Stimulated activated CD8-positive, alpha-beta memory T cell treated with anti-CD3 and anti-CD28 coated beads, Interleukin-7, amount 100 ng/mL, for 1 hour (primary cell): ENCODE measurements at places on chromosomes 16 and 17.

DNA sequence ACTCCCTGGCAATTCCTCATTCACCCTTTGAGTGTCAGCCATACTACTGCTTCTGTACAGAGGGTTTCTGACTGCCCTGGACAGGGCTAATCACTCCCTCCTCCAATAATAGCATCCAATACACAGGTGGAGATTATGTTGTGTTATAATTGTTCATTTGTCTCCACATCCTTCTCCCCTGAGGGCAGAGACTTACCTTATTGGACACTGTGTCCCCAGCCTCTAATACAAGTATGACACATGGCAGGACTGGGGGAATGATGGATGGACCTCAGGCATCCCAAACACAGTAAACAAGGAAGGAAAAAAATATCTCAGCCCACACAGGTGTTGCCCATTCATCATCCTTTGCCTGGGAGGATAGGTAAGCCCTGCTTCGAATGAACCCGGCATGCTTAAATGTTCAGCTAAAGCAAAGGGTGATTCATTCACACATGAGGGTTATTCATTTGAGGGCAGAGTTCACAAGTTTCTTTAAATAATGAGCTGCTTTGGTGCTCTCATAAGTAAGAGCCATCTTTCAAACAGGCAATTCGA lies 34.8 kb downstream of the MMD start:
- DNase-seq = no peak

GRCh38 chr16:85188822-85189672 lies 76.8 kb upstream of the CIBAR2 start:
- no peak for DNase-seq

- peak; percentile 49 for DNase-seq
Measured at GRCh38 chr17:73192894-73193701, at the start of gene COG1. Gene COG1 (plus strand): TSS chr17:73193055. CDS start chr17:73193070, 15 bp downstream.

GRCh38 chr17:78527345-78527744 lies 49.9 kb downstream of the DNAH17 start:
- DNase-seq = no peak

- no peak for DNase-seq
Measured at GRCh38 chr16:51461255-51461654, 310.2 kb upstream of the SALL1 start.

GRCh38 chr16:65576631-65577030 lies 454.8 kb upstream of the CDH11 start:
- DNase-seq = no peak

DNA sequence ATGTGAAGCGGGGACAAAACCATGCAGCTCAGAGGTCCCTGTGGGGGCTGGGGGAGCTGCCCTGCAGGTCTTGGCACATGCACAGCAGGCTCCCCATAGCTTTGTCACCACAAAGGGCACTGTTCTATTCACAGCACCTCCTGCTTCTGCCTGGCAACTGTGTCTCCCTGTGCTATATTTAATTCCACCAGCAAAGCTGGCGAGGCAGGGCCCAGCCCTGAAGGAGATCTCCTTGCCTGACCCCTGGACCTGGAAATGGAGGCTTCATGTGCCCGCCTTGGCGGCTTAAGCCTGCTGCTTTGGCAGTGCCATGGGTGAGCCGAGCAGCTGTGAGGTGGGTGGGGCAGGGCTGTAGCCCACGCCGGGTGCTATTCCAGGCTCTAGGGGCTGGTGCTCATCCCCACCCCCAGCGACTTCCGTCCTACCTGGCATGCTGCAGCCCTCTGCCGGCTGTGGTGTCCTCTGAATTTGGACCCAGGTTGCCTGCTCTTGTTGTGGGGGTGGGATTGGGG lies 6.8 kb downstream of the LDHD start:
- DNase-seq = no peak

GRCh38 chr17:48755356-48755755 lies 26.8 kb upstream of the HOXB13 start:
- no peak for DNase-seq

DNA sequence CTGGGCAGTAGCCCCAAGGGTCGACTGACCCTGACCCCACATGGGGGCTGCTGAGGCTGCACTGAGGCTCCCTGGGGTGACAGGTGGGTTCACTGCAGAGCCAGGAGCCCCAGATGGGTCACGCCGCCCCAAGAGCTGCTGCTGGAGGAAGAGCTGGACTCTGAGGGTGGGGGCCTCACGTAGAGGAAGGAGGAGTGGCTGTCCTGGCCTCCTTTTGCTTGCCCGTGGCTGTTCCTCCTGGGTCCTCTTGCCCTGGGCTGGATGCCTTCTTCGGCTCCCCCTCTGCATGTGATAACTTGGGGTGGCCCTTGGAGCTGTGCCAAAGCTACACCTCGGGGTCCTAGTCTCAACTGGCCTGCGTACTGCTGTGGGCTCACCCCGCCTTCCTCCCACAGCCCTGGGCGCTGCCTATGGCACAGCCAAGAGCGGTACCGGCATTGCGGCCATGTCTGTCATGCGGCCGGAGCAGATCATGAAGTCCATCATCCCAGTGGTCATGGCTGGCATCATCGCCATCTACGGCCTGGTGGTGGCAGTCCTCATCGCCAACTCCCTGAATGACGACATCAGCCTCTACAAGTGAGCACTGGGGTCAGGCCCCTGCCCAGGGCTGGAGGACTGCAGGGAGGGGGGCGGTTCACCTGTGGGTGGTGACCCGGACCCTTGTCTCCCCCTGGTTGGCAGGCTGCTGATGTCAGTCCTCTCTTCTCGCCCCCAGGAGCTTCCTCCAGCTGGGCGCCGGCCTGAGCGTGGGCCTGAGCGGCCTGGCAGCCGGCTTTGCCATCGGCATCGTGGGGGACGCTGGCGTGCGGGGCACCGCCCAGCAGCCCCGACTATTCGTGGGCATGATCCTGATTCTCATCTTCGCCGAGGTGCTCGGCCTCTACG lies 1.1 kb upstream of the AMDHD2 start:
- no peak for DNase-seq

- DNase-seq = no peak
Measured at GRCh38 chr16:35585411-35585810, 2126.0 kb downstream of the TP53TG3F start.

DNA sequence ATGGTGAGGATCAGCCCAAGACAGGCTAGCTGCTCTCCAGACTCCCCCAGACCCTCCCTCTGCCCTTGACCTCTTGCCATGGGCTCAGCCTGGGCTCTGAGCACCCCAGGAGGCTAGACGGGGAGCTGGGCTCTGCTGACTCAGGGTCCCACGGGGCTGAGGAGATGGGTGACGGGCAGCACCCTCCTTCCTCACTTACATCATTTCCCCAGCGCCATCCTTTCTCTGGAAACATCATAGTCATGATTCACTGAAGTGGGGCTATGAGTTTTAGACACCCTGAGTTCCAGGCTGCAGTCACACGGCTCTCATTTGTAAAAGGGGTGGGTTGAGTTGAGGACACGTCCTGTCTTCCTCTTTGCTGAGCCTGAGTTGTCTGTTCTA lies 3.0 kb upstream of the ITGAX start:
- no peak for DNase-seq

- DNase-seq = peak; percentile 32
Measured at GRCh38 chr17:75601057-75601987, 13.7 kb downstream of the MYO15B start.

- no peak for DNase-seq
Measured at GRCh38 chr16:660459-661183, 7.3 kb upstream of the RHOT2 start.

- peak; percentile 84 for DNase-seq
Measured at GRCh38 chr17:45225964-45226530, 4.4 kb downstream of the FMNL1 start.

DNA sequence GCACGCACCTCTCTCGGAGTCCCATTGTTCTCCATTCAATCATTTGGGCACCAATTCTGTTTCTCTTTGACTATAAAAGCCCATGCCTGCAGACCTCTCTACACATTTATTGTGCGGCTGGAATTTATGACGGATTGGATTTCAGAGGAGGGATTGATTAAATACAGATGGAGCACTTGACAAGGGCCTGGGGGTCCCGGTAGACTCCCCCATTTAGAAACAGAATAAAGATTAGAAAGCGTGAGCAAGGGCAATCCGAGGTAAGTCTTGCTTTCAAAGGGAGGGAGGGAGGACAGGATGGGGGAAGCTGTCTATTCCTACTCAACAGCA lies 15.1 kb upstream of the PITPNM3 start:
- DNase-seq = no peak

DNA sequence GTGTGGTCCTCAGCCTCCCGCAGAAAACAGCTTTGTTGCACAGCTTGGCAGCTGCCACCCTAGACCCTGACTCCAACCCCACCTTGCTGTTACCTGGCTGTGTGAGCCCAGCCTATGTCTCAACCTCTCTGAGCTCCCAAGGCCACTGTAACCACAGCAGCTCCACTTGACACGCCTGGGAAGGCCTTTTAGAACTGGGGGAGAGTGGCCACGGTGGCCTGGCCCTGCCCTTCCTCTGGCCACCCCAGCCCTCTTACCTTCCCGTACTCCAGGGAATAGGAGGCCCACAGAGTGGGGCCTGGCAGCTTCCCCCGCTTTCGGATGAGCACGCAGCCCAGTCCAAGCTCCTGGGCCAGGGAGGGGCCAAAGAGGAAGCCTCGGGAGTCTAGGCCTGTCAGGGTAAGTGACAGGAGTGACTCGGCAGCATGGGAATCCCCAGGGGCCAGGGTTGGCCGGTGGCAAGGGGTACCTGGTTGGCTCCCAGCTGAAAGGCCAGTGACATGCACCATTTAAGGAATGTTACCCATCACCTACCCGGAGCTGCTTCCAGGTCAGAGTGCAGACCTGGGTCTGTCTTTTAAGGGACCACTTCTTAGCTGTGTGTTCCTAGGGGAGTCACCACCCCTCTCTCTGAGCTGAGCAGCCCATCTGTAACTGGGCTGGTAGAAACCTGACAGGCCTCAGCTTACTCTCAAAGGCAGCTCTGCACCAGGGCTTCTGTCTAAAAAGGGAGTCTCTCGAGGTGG lies 1.4 kb downstream of the APRT start:
- no peak for DNase-seq

GRCh38 chr16:47458331-47458730 lies 2.5 kb downstream of the ITFG1 start:
- no peak for DNase-seq

- DNase-seq = no peak
Measured at GRCh38 chr16:55323637-55324271, at the start of gene IRX6. Gene IRX6 (plus strand): TSS chr16:55324203. CDS start chr16:55325092, 889 bp downstream.

DNA sequence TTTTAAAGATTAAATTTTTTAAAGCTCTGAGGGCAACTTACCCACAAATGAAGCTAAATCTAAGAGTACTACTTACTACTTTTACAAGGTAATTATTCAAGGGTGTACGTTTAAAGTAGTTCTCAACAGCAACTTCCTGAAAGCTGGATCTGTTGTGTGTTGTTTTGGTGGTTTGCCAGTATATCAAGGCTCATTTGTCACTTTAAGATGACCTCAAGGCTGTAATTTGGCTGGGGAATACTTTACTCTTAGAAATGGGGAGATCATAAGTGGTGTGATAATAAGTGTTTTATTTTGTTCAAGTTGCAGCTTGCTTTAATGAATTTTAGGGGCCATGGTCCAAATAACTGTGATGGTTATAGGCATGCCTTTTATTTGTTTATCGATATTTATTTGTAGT lies 30.4 kb downstream of the AP2B1 start:
- DNase-seq = no peak

DNA sequence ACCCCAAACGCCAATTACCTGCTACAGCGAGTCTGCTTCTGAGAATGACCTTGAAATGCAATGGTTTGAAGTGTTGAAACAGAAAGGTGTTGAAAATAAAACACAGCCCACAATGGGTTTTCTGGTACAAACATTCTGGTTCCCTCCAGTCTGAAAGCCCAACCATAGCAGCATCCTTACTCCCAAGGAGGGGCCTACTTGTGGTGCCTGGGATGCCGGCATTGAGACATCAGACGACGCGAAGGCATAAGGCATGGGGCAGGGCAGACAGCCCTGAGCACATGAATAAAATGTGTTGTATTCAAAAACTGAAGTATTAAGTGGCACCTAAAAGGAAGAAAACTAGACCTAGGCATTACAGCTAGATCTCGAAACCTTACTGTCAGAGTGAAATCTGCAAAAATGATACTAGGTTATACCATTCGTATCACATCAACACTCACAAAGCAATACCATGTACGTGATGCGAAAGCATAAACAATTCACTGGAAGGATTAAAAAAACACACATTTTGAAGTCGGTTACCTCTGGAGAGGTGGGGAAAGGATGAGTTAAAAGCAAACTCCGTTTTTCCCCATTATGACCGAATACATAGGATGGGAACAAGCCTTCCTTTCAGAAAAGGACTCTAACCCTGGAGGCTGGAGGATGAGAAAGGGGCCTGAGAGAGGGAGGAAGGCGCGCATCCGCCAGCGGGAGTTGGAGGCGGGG lies 702 bp downstream of the NUDT21 start:
- no peak for DNase-seq

- DNase-seq = no peak
Measured at GRCh38 chr16:12321311-12321842, 344.8 kb downstream of the SNX29 start.

- DNase-seq = no peak
Measured at GRCh38 chr16:10729104-10730048, 14.3 kb upstream of the NUBP1 start.

GRCh38 chr16:74623214-74623838 lies 16.4 kb upstream of the GLG1 start:
- no peak for DNase-seq

GRCh38 chr16:87233928-87234327 lies 83.3 kb downstream of the C16orf95 start:
- DNase-seq = no peak

DNA sequence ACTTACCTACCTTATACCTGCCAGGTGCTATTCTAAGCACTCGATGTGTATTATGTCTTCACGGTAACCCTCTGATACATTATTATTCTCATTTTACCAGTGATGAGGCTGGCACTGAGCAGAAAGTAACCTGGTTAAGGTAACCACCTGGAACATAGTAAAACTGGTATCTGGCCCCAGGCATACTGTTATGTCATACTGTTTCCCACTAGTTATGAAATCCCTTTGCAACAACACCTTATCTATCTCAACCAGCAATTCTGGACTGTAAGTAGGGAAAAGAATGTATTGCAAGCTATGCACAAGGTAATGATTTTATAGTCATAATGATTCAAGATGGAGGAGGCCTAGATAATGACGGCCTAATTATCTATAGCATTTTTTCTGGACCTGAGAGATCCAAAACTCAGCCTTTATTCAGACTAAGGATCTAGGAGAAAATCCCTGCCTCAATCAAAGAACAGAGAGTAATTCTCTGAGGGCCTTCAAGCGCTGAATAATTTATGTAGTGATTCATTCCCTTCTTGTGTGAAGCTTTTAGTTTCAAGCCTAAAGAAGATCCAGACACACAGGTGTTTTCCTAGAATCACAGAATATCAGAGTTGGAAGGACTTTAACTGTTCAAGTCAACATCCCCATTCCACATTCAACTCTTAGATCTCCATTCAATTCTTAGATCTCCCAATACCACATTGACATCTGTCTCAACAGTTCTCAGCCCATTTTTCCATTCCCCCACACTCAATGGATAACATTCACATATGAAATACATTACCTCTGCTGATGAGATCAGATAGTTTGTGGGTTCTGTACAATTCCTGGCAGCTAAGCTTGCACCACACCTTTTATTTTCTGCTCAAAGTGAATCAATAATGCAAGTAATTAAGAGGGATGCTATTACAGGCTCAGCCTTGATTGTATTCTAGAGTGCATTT lies 14.9 kb upstream of the MMD start:
- no peak for DNase-seq

GRCh38 chr17:31738996-31739699 lies 119.9 kb downstream of the COPRS start:
- no peak for DNase-seq

GRCh38 chr16:12679660-12680272 lies 123.9 kb downstream of the CPPED1 start:
- no peak for DNase-seq
